DMS79 treated with DMSO at 0.1 percent for 48 hours (cell line): ENCODE measurements at places on chromosomes 16 and 17.

DNA sequence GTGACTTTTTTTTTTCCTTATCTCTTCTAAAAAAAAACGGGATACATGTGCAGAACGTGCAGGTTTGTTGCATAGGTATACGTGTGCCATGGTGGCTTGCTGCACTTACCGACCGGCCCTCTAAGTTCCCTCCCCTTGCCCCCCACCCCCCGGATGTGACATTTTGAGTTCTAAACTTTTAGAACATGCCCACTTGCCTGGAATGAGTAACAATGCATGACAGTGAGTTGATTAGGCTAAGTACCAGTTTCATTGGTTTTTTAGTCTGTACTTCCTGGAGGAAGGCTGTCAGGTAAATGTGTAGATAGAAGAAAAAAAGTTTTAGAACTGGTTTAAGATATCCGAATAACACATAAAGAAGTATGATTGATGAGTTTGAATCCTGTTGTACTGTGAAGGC, 4.0 kb downstream of the BPTF start:
- no peak for DNase-seq

- no peak for DNase-seq
Measured at GRCh38 chr16:82603784-82604411, 22.9 kb upstream of the CDH13 start.

- DNase-seq = peak; percentile 27
Measured at GRCh38 chr16:73171901-73172240, 123.9 kb upstream of the ZFHX3 start.

GRCh38 chr17:76683921-76684745, 26.6 kb downstream of the MXRA7 start:
- peak; percentile 22 for DNase-seq

DNA sequence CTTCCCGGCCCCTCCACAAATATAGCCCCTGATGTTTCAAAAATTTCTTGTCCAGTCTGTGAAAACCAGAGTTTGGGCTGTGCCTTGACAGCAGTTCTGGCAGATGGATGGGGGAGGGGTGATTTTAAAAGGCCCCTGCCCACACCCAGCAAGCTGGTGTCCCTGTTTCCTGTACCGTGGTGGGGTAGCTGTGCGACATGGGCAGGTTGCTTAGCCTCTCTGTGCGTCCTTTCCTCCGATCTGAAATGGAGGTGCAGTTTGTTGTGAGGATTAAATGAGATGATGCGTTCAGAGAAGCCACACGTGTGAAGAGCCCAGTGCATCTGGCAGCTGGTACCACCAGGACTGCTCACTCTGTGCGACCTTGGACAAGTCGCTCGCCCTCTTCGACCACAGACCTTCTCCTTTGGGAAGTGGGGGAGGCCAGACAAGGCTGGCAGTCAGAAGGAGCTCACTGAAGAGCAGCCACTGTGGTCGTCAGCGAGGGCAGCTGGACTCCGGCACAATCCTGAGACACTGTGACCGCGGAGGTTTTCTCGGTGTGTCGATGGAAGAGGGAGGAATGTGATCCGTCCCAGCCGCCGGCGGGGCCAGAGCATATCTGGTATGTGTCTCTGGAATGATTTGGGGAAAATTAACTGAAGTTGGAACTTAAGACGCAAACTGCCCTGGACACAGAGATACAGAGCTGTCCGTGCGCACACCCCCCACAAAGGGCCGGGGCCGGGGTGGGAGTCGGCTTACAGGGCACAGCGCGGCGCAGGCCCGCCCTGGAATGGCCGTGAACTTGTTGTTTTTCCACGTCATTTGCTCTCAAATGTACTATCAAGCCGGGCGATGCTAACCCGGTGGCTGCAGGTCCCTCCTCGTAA, 721 bp upstream of the WFIKKN2 start:
- DNase-seq = peak; percentile 32

DNA sequence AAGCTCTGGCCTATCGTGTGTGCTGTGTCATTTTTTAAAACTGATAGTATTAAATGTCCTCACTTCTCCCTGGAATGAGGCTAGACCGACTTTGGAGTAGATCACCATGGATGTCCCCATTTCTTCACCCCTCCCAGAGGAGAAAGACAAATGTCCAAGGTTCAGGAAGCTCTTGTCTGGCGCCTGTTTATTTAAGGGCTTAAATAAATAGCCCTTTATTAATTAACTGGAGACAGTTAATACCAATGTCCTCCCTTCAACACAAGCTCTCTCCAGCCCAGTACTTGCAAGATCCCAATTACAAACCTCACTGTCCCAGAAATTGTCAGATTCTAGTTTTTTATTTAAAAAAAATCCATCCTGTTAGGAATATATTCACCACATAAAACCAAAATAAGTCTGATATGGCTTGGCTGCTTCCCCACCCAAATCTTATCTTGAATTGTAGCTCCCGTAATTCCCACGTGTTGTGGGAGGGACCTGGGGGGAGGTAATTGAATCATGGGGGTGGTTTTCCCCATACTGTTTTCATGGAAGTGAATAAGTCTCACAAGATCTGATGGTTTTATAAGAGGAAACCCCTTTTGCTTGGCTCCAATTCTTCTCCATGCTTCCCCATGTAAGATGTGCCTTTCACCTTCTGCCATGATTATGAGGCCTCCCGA, 344.4 kb downstream of the SHISA9 start:
- DNase-seq = no peak

DNA sequence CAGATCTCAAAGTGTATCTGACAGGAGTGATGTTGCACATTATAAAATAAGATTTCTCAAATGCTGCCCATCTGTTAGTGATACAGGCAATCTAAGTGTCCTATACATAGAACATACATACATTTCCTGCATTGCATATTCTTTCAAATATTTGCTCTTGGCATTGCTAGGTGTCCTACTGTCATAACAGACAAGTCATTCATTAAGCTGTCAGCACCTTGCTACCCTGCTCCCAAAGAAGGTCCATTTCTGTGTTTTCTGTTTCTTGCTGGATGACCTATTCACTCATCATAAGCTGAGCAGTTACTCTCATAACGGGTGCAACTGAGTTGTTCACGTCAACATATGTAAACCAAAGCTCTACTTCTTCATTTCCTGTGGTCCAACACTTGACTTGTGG, 719.0 kb downstream of the KCNJ2 start:
- DNase-seq = no peak

DNA sequence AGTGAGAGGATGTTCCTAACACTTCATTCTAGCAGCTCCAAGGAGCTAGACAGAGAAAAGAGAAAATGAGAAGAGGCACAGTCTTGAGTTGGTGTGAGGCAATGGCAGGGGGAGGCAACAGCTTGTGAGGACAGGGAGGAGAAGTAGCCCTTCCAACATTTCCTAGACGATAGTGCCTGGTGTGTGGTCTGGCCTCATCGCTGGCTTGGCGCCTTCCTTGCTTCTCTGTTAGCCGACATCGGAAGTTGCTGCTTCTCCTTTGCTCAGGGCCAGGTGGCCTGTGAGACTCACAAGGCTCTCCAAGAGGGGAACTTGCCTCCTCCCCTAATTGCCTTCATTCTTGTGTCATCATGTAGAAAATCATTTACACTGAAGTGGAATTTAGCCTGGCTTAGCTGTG, 208.7 kb downstream of the MAP2K4 start:
- no peak for DNase-seq

GRCh38 chr17:83008186-83008510, 71.3 kb upstream of the METRNL start:
- DNase-seq = peak; percentile 54

- DNase-seq = no peak
Measured at GRCh38 chr17:63931981-63932561, at the start of gene CD79B. CD79B (minus strand) TSS chr17:63932331; CDS start chr17:63932261, 70 bp downstream.

- no peak for DNase-seq
Measured at GRCh38 chr16:12210925-12211869, 234.7 kb downstream of the SNX29 start.

DNA sequence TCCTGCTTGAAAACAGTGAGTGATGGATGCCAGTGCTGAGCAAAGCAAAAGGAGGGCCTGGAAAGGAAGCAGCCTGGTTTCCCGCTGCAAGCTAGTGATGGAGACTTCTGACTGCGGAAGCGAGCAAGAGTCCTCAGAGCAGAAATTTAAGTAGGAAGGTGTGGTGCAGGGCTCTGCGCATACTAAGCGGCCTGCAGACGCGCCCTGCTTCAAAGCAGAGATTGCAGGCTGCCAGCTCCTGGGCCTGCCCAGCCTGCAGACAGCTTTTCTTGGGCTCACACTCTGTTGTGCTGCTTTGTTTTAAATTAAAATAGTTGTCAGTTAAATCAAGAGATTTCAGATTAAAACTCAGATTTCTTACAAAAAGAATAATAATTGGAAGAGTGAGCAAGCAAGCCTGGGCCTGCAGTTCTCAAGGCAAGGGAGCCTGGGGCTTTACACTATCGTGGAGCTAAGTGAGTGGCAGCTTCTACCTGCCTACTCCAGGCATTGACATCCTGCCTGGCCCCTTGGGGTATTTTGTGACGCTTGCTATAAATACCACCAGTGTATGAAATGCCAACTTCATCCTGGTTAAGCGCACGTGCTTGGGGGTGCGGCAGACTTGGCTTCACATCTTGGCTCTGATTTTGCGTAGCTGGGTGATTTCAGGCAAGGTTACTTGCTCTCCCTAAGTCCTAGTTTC, 237.3 kb downstream of the XYLT1 start:
- DNase-seq = no peak

- no peak for DNase-seq
Measured at GRCh38 chr16:49434733-49435132, 61.1 kb downstream of the C16orf78 start.

DNA sequence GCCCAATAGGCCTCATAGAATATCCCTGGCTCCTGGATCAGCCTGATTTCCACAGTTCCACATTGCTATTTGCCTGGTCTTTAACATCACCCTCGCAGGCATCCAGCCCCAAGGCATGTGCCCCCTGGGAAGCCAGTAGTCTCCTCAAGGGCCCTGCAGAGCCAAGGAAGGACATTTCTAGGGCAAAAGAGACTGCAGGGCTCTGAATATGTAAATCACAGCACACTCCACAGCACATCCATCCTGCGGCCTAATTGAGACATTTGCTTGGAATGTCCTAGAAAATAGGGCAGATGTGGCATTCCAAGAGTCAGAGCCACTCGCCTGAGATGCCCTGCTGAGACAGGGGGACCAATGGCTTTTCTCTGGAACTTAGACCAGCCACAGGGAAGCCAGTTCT, 11.4 kb upstream of the C16orf78 start:
- DNase-seq = no peak

DNA sequence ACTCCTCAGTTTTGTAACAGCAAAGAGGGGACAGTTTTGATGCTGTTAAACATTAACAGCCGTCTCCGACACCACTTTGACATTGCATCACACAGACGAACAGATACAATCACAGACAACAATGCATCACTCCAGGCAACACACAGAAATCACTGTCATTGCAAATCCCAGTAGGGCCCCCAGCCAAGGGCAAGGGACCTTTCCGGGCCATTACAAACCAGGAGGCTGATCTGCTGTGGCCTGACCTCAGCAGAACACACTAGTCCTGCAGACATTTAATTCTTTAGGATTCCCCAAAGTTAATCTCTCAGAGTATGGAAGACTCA, 136.2 kb upstream of the RCVRN start:
- no peak for DNase-seq

GRCh38 chr16:8063159-8063558, 527.2 kb downstream of the TMEM114 start:
- no peak for DNase-seq

- no peak for DNase-seq
Measured at GRCh38 chr16:62462971-62463370, 426.7 kb upstream of the CDH8 start.

DNA sequence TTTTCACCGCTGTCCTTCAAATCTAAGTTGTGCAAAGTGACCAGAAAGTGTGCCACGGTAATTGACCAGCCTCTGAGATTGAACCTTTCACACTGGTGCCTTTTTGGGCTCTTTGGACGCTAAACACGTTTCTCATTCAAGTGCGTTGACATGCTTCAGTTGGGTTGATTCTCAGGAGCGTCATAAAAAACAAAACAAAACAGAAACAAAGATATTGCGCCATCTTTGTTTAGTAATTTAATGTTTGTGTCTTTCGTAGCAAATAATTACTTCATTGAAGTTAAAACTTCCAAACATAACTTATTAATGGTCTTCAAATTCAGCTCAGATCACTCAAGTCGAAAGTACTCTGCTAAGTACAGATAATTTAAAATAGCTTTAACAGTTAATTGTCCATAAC, 80.2 kb downstream of the OR1D5 start:
- DNase-seq = peak; percentile 71

GRCh38 chr16:87841340-87842208, 27.7 kb downstream of the SLC7A5 start:
- DNase-seq = no peak

GRCh38 chr16:88815901-88816589, 4.3 kb upstream of the APRT start:
- DNase-seq = peak; percentile 26

DNA sequence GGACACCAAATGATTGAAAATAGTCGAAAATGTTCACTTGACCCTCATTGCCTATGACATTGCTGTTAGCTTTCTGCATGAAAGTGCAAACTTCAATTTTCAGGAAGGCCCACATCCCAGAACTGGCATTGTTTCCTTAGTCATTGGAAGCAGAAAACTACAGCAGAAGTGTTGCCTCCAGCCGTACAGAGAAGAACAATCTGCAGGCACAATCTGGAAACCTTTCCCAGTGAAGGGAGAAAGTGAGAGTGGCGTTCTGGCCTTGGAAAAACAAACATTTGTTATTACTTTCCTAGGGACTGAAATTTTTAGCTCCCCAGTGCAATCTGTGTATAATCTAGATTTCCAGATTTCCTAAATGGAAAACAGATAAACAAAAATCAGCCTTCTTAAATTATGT, 529.5 kb upstream of the RBFOX1 start:
- DNase-seq = no peak

- peak; percentile 71 for DNase-seq
Measured at GRCh38 chr17:1999557-2000251, 25.4 kb downstream of the RTN4RL1 start.

- no peak for DNase-seq
Measured at GRCh38 chr17:48596735-48597527, 3.4 kb upstream of the HOXB5 start.

DNA sequence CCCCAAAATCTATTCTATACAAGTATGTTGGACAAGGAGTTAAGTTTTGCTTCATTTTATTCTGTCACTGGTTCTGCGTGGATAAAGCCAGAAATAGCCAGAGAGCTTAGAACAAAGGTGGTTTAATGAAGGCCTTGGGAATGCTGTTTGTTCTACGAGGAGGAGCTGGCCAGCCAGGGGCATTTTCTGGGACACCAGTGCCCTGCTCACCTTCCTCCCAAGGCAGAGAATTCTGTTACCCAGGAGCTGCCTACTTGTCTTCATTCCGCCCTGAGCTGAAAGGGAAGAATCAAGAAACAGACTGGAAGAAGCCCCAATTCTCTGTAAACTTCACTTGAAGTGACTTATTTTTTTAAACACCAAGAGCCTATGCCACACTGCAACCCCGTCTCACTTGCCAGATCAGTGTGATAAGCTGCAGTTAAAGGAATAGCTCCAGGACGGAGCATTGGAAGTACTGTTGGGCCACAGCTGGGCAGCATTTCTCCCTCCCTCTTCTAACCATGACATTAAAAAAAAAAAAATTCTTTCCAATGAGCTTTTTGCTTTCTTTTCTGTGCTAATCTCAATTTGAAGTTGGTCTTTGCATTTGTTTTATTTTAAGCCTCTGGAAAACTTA, 149.8 kb upstream of the DYNLRB2 start:
- no peak for DNase-seq
